ENCODE measurements at places on chromosomes 3 and 15. TPM values are rescaled to one million over a fixed set of nuclear protein-coding genes. Genes with fewer than 3 reads are reported as not detected.

IL17RB gene
- total RNA-seq, result 2.8 TPM

GPR27 gene
- total RNA-seq, result under 0.01 TPM

PLIN1 gene
- total RNA-seq, result 0.26 TPM

C3orf85 gene
- total RNA-seq, result not detected

TGM5 gene
- not detected for total RNA-seq

MAGEL2 gene
- total RNA-seq, result 3.2 TPM

KBTBD13 gene
- 0.21 TPM for total RNA-seq

PPM1L gene
- total RNA-seq, result 27.9 TPM

Data from uterus (tissue), 4 donors.